ENCODE measurements at places on chromosomes 6 and 20.

GRCh38 chr20:42594659-42595058 is 595.0 kb downstream of the PTPRT start:
- no peak for DNase-seq

DNA sequence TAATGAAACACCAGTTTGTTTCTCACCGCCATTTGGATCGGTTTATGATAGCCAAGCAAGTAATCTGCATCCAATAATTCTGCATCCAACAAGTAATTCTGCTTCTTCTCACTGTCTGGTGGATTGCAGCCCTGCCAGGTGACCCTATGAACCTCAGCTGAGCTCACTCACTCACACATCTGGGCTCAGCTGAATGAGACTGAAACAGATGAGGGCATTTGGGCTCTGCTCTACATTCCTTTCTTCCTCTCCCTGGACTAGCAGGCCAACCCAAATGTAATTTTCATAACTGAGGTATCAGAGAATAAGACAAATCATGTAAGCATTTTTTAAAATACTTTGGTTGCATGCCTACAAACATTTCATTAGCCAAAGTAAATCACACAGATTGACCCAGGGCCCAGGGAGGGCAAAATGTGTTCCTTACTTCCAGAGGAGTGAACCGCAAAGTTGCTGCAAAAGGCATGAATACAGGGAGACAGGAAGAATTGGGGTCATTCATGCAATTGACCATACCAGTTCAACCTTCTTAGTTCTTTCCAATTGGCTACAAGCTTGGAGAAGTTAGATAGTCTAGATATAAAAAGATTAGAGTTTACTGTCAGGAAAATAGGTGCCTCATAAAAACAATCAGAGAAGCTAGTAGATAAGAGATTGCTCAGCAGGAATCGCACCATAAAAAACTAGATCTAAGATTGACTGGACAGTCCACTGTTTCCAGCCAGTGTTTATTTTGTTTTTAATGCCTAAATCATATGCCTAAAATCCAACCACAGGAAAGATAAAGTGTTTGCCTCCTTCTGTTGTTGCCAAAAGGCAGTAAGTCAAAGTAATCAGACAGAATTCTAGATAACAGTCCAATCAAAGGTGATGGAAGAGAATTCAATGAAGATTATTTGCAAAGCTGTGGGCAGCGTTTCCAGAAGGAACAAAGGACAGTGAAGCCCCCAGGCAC is 43.7 kb downstream of the CBLN4 start:
- no peak for DNase-seq

GRCh38 chr6:139982195-139982594 is 607.7 kb upstream of the CITED2 start:
- DNase-seq = no peak

DNA sequence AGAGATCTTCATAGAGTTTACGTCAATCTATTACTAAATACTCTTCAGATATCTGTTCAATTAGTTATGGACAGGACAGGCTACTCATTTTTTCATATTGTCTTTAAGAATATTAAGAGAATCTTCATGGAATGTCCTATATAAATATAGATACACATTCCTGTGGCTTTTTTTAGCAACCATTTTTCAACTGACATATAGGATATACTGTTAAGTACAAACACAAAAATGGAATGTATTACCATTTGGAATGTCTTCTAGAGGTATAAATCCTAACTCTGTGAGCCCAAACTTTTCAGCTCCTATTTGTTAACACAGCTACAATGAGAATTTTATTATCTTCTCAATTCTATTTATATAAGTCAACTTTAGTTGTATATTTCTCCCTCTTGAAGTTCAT is 239.6 kb upstream of the DEFB112 start:
- DNase-seq = no peak

DNA sequence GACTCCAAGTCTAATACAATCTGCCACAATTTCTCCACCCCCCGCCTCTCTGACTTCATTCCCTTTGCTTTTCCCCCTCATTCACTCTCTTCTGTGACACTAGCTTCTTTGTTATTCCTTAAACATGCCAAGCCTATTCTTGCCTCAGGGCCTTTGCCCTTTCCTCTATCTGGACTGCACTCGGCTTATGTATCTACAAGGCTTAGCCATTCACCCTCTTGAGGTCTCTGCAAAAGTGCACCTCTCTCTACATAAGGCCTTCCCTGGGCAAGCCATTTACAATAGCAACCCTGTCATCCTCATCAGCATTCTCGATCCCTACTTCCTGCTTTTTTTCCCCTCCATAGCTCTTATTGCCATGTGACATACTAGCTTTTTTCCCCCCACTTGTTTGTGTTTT is 168.9 kb downstream of the PDSS2 start:
- DNase-seq = no peak

All from NCI-H2171 treated with DMSO at 0.1 percent for 48 hours (cell line).